ENCODE measurements at places on chromosomes 16 and 17. TPM values are rescaled to one million over a fixed set of nuclear protein-coding genes. Genes with fewer than 3 reads are reported as not detected.

DNA sequence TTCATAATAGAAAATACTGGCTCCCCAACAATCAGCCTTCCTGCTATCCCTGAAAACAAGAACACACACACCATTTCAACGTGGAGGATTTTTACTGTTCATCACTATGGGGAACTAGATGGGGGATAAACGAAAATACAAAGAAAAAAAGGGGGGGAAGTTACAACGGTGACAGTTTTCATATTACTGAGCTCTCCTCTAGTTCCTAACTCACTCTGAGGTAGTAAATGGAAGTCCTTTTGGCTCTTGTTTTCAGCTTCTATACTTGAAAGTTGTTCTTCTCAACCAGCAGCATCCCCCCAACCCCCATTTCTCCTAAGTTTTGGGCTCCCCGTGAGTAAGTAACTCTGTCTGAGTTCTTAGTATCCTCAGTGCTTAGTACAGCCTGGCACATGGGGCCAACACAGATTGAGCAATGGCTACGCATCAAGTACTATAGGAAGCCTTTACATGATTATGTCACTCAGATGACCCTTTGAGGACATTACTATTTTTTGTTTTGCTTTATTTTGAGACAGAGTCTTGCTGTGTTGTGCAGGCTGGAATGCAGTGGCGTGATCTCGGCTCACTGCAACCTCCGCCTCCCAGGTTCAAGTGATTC is 4.2 kb upstream of the CORO7 start:
- no peak overlapping the region for H3K4me3 ChIP-seq
- peaks cover 10% of the 10 kb centered on the region for H3K27me3 ChIP-seq
- DNase-seq, result no peak
- H3K27ac ChIP-seq, result no peak overlapping the region
- peaks cover 12% of the 10 kb centered on the region for H3K4me1 ChIP-seq

- no peak overlapping the region for H3K27ac ChIP-seq
- H3K4me1 ChIP-seq, result no peaks in the 10 kb centered on the region
- no peaks in the 10 kb centered on the region for H3K27me3 ChIP-seq
- no peaks in the 10 kb centered on the region for H3K36me3 ChIP-seq
Measured at GRCh38 chr17:51888816-51889215, 269.7 kb downstream of the CA10 start.

DNA sequence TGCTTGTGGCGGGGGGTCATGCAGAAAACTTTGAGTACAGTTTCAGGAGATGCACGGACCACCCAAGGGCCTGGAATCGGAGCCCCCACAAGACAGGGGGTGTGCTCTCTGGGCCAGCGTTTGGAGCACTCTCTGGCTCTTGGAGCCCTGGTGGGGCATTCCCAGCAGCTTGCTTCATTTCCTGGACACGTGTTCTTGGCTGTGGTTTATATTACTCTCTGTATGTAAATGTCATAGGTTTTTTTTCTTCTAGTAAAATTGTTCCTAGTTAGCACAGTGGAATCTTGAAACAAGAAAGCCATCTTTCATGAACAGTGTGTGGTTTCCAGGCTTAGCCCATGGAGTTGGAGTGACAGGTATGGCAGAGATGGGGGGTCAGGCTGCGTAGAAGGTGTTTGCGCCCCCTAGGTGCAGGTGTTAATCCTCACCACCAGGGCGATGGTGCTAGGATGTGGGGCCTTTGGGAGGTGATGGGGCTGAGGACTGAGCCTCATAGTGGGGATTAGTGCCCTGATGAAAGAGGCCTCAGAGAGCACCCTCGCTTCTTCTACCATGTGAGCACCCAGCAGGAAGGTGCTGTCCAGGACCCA is 79.8 kb downstream of the JPH3 start:
- no peak overlapping the region for H3K4me3 ChIP-seq
- DNase-seq, result no peak
- no peaks in the 10 kb centered on the region for H3K36me3 ChIP-seq

- peaks cover 3% of the 10 kb centered on the region for H3K27me3 ChIP-seq
- no peak overlapping the region for H3K27ac ChIP-seq
- peaks cover 24% of the 10 kb centered on the region for H3K4me1 ChIP-seq
- no peak overlapping the region for H3K4me3 ChIP-seq
- no peak for DNase-seq
Measured at GRCh38 chr16:3121851-3122467, 9.6 kb downstream of the ZNF205 start.

- no peaks in the 10 kb centered on the region for H3K27me3 ChIP-seq
- no peak overlapping the region for H3K4me3 ChIP-seq
- H3K36me3 ChIP-seq, result no peaks in the 10 kb centered on the region
Measured at GRCh38 chr16:89599451-89599858, 14.0 kb upstream of the DPEP1 start.

DNA sequence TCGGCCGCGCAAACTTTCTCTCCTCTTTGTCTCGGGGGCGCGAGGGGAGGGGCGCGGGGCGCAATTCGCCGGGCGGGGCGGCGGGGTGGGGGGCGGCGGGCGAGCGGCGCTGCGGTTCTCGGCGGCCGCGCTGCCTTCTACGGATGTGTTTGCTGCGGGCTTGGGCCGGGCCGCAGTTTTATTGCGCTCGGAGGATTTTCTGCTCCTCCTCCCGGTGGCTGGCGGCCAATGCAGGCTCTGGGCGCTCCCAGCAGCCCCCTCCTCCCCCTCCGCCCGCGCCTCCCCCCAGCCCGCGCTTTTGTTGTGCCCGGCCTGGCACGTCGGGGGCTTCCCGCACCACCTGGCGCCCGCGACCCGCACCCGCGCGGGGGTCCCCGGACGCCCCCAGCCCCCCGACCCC is at the start of gene TIMP2:
TSS of gene TIMP2 (minus strand) at position 154 of the 400 bp plus-strand sequence. CDS start 299 bp downstream, outside the sequence.
- H3K4me1 ChIP-seq, result peaks cover 5% of the 10 kb centered on the region
- no peak within 1 kb of the TSS for H3K27ac ChIP-seq
- H3K4me3 ChIP-seq, result peak within 1 kb of the TSS; percentile 47

- H3K27me3 ChIP-seq, result peaks cover 29% of the 10 kb centered on the region
- no peak overlapping the region for H3K4me3 ChIP-seq
- DNase-seq, result no peak
- peaks cover 12% of the 10 kb centered on the region for H3K4me1 ChIP-seq
- H3K27ac ChIP-seq, result no peak overlapping the region
Measured at GRCh38 chr17:8015236-8015956, 13.0 kb downstream of the GUCY2D start.

DNA sequence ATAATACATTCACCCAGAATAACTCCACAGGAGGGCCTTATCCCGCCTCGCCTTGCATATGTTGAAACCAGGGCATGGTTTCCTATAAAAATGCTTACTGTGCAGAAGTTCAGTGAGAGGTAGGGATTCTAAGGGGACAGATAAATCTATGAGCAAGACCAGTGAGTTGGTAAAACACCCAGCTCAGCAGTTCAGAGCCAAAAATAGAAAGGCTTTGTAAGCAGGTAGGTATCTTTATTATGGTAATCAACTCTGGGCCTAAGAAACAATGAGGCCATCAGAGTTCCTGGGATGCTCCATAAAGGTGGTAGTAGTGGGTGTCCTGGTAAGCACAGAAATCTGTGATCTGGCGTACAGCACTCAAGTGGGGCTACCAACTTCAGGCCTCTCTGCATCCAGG is 549.4 kb upstream of the CDH5 start:
- no peaks in the 10 kb centered on the region for H3K36me3 ChIP-seq
- DNase-seq, result no peak
- no peak overlapping the region for H3K4me3 ChIP-seq
- H3K4me1 ChIP-seq, result no peaks in the 10 kb centered on the region
- H3K27ac ChIP-seq, result no peak overlapping the region

- H3K27ac ChIP-seq, result peak overlapping the region; percentile 58
- H3K4me3 ChIP-seq, result peak overlapping the region; percentile 85
- peak; percentile 55 for DNase-seq
- peaks cover 38% of the 10 kb centered on the region for H3K4me1 ChIP-seq
Measured at GRCh38 chr17:67245694-67246402, 852 bp upstream of the HELZ start.

DNA sequence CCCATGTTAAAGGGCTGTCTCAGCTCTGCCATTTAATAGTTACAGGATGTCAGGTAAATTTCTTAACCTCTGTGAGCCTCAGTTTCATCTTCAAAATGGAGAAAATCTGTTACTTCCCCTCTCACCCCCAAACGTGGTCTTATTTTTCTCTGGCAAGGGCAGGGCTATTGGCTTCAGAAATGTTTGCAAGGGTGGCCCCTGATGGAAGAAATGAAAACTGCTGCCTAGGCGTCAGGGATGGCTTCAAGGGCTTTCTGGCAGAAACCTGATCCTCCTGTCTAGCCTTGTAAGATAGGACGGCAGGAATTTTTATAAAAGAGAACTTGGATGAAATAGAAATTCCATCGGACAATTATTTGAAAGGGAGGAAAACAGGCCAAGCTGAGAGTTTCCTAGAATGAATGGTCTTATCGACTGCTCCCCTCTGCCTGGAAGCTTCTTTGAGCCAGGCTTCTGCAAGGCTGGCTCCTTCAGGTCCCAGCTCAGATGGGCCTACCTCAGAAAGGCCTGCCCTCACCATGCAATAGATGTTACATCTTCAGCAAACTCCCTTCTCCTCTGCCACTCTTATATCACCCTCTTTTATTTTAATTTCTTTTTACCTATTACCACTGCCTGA is 43.0 kb upstream of the TANGO6 start:
- H3K36me3 ChIP-seq, result no peaks in the 10 kb centered on the region
- DNase-seq, result peak; percentile 48
- no peak overlapping the region for H3K27ac ChIP-seq
- H3K4me1 ChIP-seq, result peaks cover 4% of the 10 kb centered on the region

DNA sequence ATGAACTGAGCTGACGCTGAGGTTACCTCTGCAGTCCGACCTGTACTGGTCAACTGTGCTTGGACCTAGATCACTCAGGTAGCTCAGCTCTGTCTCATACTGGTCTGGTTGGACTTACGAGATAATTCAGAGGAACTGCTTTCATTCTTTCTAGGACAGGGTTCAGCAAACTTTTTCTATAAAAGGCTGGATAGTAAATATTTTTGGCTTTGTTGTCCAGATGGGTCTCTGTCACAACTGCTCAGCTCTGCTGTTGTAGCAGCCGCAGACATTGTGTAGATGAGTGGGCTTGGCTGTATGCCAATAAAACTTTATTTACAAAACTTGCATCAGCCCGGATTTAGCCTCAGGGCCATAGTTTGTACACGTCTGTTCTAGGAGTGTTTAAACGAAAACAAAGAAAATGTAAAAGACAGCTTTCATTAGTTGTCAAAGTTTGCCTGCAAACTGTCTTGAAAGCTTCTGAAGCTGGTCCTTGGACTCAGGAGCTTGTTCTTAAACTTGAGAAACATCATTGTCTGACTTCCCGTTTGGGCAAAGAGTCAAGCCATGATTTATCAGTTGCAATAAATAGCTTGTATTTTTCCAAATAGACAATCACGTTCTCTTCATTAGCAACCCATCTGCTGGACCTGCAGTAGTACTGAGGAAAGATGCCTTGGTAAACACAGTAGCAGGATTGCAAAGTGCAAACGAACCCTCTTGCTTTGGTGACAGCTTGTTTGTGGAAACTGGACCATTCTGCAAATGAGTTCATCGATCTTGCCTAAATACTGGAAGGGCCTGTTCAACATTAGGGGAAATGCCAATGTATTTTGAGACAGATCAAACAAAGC is 253.4 kb downstream of the SNX29 start:
- H3K36me3 ChIP-seq, result peaks cover 2% of the 10 kb centered on the region
- DNase-seq, result no peak
- H3K4me3 ChIP-seq, result no peak overlapping the region

DNA sequence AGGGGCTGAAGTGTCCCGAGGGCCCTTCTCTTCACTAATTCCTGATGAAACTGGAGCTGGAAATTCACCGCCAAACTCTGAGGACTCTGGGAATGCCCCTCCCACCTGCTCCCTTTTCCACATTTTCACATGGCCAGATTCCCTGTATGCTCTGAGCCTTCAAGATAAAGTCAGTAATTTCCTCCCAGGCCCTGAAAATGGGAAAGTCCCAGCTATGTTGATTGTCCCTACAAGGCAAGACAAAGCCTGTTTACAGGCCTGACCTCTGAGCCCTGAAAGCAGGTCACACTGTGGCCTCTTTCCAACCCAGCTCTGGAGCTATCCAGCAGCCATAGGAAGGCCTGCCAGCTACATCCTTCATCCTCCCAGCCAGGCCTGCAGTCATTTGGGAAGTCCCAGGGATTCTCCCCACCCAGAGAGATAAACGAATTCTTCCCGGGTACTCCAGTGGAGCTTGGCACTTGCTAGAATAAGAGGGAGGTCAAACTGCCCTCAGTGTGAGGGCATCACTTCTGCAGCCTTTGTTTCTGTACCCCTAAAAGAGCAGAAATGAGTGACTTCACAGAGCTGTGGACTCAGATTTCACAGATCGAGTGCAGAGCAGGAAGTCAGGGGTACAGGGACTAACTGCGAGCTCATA is 19.6 kb upstream of the CCL2 start:
- H3K4me1 ChIP-seq, result no peaks in the 10 kb centered on the region
- no peak overlapping the region for H3K27ac ChIP-seq
- H3K36me3 ChIP-seq, result no peaks in the 10 kb centered on the region

- no peaks in the 10 kb centered on the region for H3K27me3 ChIP-seq
- peaks cover 30% of the 10 kb centered on the region for H3K36me3 ChIP-seq
Measured at GRCh38 chr17:3690094-3690715, 5.8 kb downstream of the P2RX5 start.

DNA sequence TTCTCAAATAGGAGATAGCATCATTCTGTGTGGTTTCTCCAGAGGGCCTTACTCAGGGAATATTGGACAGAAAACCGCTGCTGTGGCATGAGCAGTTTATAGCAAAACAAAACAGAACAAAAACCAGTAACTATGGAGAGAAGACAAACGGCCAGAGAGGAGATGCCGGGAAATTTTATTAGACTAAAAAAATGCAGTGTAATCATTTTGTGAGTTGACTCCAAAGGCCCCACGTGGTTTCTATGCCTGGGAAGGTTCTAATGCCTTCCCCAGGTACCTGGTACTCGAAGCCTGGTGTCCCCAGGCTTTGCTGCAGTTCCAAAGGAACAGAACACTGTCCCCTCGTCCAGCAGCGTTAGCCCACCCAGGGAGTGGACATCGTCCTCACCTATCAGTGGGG is 12.9 kb upstream of the CACNG5 start:
- H3K4me1 ChIP-seq, result no peaks in the 10 kb centered on the region
- H3K27me3 ChIP-seq, result peaks cover 6% of the 10 kb centered on the region
- no peak for DNase-seq
- no peak overlapping the region for H3K4me3 ChIP-seq

DNA sequence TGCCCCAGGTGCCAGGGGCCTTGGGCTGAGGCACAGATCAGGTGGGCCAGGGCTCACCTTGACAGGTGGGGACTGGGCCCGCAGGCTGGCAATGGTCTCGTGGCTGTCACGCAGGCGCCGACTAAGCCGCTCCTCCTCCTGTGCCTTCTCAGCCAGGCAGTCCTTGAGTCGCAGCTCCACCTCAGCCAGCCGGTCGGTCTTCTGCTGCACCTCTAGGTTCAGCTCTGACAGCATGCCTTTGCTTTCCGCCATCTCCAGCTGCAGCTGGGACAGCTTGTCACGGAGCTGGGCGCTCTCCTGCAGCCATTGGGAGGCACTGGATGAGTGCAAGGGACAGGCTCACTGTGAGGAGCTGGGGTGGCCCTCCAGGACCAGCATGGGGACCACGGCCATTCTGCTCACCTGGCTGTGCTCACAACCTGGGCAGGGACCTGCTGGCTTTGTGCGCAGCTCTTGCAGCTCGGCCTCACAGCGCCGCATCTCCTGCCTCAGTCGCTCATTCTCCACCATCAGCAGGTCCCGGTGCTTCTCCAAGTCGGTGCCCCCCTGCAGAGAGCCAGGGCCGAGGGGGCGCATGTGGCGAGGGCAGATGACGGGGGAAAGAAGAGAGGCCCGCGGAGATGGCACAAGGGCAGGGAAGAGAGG is 31.0 kb downstream of the KIFC3 start:
- H3K36me3 ChIP-seq, result no peaks in the 10 kb centered on the region
- H3K27ac ChIP-seq, result no peak overlapping the region

ASPHD1 gene
- 4.7 TPM for total RNA-seq

NPW gene
- total RNA-seq, result 3.6 TPM

FAM171A2 gene
- total RNA-seq, result 0.29 TPM

KRTAP3-2 gene
- total RNA-seq, result not detected

TNP2 gene
- not detected for total RNA-seq

ZNF19 gene
- 1.7 TPM for total RNA-seq

IRX3 gene
- 1.1 TPM for total RNA-seq

WFDC1 gene
- total RNA-seq, result not detected

FOXO3B gene
- 5.7 TPM for total RNA-seq

ZFP90 gene
- total RNA-seq, result 19.3 TPM

APOBR gene
- total RNA-seq, result 3.5 TPM
